CMK (cell line): ENCODE measurements at places on chromosomes 12 and 14.

GRCh38 chr12:109433618-109434017, 43.5 kb downstream of the KCTD10 start:
- no peak for DNase-seq

GRCh38 chr12:109999983-110000505, 814 bp downstream of the ANKRD13A start:
- no peak for DNase-seq

DNA sequence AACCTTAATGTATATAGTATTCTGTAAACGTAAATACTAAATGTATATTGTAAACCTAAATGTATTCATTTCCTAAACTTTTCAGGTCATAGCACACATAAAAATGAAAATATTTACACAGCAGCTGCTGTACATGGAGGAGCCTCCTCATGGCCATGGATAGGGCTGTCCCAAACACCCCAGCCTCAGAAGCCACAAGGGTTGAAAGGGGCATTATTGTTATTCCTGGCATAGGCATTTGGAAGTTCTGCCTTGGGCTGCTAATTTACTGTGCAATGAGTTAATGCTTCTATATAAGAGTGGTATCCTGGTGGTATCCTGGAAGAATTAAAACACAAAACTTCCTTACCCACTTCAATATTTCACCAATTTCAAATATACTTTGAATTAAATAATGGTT, 159.4 kb downstream of the SLC5A8 start:
- no peak for DNase-seq

DNA sequence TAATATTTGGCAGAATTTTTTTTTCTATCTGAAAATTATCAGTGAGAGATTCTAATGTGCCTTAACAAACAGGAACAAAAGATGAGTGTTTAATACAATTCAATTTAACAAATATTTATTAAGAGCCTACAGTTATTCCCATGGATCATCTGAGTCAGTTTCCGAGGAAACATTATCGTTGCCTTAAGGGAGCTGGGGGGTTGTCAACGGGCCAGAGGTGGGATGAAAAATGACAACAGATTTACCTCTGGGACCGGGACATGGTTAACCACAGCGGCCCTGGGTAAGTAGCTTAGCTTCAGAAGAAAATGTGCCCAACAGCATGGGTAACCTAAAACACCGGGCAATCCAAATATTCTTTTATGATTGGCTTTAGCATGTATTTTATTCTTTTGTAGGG, 113.6 kb downstream of the DAD1 start:
- DNase-seq, result no peak

GRCh38 chr12:25852792-25853191, 105.7 kb upstream of the RASSF8 start:
- DNase-seq, result no peak

GRCh38 chr12:122031342-122032216, 9.9 kb downstream of the BCL7A start:
- no peak for DNase-seq

GRCh38 chr14:26810631-26811030, 212.8 kb upstream of the NOVA1 start:
- DNase-seq, result no peak

DNA sequence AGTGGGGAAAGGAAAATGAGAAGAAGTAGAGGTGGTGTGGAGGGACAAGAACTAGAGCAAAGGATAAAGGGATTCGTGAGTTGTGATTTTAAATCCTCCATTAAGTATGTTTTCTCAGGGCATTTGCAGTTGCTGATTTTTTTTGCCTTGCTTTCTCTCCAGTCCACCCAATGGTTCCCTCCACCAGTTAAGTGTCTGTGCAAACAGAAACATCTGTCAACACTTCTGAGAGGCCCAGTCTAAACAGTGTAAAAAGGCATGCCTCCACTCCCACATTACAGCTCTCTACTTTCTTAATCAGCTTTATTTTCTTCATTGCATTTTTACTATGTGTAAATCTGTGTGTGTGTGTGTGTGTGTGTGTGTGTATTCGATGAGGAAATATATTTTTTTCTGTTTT, 141.2 kb downstream of the PPFIA2 start:
- DNase-seq, result no peak

- DNase-seq, result no peak
Measured at GRCh38 chr12:77294016-77294415, 228.6 kb upstream of the E2F7 start.

- DNase-seq, result no peak
Measured at GRCh38 chr14:22597265-22597664, 835 bp upstream of the ABHD4 start.

DNA sequence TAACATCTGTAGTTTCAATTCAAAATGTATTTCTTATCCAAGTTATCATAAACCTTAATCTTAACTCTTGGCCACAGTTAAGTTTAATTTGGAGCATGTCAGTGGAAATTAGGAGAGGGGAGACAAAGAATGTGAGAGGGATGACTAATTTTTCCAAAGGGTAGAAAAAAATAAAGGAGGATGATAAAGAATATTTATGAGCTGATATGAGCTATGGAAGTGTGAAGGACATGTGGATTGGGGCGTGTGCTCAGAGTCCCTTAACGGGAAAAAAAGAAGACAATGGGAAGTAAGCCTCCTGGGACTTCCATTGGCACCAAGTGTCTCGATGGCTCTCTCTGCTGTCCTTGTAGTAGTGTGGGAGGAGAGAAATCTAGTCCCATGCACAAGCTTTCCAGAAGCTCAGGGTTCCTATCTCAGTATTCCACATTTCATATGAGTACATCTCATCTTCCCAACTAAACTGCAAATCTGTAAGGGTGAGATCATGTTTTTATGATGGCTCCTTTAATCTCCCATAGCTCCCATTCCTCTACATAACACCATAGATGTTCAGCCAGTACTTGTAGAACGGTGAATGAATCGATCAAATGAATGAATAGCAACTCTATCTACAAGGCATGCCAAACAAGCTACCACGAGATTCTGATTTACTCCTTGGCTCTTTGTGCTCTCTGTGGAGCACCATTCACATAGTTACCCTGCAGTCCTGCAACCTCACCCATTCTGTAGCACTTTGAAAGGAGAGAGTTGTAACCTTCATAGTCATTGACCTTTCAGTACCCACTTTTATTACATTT, 27.4 kb downstream of the BCL2L14 start:
- DNase-seq, result no peak

GRCh38 chr12:113347892-113348291, 10.5 kb upstream of the PLBD2 start:
- no peak for DNase-seq

- DNase-seq, result no peak
Measured at GRCh38 chr12:85206543-85206942, 73.5 kb upstream of the ALX1 start.

GRCh38 chr12:128534906-128535305, 267.9 kb downstream of the TMEM132C start:
- no peak for DNase-seq

- DNase-seq, result no peak
Measured at GRCh38 chr14:91352053-91352452, 65.6 kb downstream of the CCDC88C start.

- DNase-seq, result no peak
Measured at GRCh38 chr12:113242560-113242959, 21.3 kb downstream of the TPCN1 start.

GRCh38 chr12:84913129-84913515, 523 bp upstream of the SLC6A15 start:
- no peak for DNase-seq

DNA sequence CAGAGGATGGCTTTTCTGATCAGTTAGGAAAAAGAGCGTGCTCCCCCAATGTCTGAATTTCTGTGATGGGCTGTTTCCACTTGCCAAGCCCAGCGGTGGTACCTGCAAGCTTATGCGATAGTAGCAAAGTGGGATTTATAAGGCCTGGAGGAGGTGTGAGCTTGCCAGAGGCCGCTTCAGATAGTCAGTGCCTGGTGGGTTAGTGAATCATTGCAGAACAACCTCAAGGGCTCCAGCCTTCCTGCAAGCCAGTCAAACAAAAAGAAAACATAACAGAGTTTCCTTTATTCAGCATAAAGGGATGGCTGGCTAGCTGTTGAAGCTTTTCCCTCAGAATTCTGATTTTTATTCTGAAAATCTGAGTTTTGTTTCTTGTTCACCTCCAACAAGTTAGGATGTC, 7.6 kb upstream of the BMP4 start:
- DNase-seq, result no peak

DNA sequence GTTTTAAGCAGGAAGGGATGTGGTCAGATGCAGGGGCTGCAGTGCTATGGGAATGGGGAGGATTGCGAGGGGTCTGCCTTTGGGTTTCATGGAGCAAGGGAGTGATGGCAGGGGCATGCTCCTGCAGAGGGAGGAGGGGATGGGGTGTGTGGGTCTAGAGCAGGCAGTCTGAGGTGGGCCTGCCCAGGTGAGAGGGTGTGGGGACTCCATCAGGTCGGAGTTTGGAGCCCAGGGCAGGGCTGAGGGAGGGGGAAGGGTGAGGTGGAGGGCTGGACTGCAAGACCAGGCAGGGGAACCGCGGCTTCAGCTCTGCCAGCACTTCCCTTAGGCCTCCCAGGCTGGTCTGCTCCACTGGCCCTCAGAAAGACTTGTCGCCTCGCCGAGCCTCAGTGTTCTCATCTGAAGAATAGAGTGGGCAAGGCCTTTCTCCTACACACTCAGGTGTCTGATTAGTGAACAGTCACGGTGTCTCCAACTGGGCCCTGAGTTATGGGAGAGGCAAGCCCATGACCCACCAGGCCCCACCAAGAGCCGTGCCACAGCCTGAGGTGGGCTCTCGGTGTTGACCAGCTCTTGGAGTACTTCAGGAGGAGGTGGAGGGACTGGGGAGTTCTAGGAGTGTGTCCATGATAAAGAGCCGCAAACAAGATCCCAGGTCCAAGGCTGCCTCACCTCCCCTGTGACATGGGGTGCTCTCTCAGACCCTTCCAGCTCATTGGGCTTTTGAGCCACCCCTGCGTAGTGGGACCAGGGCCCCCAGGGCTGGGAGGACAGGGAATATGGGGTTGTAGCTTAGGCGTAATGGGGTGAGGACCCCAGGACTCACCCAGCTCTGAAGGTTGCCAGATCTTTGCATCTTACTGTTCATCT, 20.1 kb upstream of the KRT80 start:
- no peak for DNase-seq

GRCh38 chr12:7352661-7353060, 48.8 kb downstream of the ACSM4 start:
- peak; percentile 21 for DNase-seq

DNA sequence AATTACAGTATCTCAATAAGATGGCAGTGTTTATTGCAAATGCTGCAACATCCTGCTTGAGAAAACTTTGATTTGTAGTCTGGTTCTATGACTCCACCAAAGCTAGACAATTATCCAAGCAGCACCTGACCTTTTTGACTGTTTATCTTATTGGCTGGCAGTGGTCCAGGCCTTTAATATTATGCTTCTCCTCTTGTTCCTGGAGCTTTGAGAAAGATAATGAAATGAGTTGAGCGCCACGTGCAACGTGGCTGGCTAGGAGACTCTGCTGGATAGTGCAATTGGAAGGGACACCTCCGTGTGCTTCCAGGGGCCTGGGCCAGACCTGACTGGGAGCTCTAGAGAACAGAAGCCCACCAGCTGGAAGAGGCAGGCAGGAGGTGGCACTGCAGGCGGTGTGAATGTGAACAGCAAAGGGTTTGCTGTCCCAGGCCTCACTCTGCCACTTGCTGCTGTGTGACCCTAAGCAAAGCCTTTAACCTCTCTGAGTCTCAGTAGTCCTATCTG, 349.3 kb downstream of the CACNA1C start:
- no peak for DNase-seq

GRCh38 chr12:30796891-30797371, 42.2 kb upstream of the CAPRIN2 start:
- no peak for DNase-seq

DNA sequence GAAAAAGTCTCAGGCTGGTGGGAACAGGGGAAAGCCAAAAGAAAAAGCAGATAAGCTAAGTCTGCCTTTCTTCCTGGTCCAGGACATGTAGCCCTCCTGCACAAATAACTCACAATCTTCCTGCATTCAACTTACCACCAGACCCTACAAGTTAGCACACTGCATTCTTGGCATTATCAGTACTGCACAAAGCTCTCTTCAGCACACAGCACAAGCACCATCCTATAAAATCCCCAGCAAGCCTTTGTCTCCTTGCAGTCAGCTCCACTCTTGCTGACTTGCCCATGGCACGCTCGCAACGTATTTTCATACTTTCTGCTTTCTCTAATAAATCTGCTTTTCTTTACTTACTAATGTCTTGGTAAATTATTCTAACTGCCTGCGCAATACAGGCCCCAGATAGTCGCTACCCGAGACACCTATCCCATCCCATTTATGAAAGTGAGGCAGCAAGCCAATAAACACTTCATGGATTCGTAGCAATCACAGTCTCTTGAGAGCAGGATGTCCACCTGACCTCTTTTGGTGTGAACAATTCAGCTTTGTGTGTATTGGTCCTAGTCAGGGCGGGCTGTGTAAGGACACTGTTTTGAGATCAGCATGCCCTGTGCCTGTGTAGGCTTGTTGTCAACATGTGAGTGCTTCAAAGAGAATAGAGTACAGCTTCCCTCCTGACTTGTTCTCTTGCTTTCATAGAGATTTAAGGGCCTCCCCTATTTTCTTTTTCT, 49.0 kb downstream of the TMEM117 start:
- DNase-seq, result no peak

DNA sequence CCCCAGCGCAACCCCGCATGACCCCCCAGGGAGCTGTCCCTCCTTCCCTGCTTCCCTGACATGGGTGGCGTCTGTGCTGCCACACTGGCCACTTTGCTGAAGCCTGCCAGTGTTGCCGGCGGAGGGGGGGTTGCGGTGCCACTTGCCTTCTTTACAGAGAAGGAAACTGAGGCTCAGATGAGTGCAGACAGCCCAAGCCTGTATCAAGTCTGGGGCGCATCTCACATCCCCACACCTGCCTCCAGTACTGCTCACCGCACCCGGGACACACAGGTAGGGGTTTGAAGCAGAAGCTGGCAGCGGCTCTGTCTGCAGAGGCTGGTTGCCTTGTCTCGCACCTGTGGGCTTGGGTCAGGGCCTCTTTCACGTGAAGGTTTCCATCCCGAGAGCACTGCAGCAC, 104.7 kb upstream of the RTL1 start:
- DNase-seq, result no peak

- DNase-seq, result no peak
Measured at GRCh38 chr14:51616724-51617409, 34.8 kb upstream of the FRMD6 start.

GRCh38 chr14:59677771-59678231, 101.2 kb upstream of the CCDC175 start:
- no peak for DNase-seq

DNA sequence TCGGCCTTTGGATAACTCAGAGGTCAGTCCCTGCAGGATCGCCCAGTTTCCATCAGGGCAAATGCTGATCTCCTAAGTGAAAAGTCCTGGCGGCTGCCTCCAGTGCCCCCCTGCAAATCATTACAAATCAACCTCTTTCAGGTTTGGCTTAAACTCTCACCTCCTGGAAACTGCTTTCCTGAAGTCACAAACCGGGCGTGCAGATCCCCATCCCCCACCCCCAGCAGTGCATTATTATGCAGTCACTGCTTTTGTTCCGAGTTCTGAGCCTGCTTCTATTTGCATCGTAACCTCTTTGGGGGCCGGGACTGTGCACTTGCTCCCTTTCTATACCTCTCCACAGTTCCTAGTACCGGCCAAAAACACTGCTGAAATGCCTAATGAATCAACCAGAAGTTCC, at the start of gene USP44:
TSS of gene USP44 (minus strand) at position 172 of the 400 bp plus-strand sequence. CDS start 17,220 bp downstream, outside the sequence.
- DNase-seq, result no peak

- no peak for DNase-seq
Measured at GRCh38 chr14:90612801-90613200, 203.4 kb downstream of the TTC7B start.

GRCh38 chr12:41438854-41439541, 250.9 kb downstream of the PDZRN4 start:
- DNase-seq, result no peak

GRCh38 chr14:33406766-33407165, 468.1 kb downstream of the NPAS3 start:
- DNase-seq, result no peak
